ENCODE measurements at places on chromosomes 6 and 20.

DNA sequence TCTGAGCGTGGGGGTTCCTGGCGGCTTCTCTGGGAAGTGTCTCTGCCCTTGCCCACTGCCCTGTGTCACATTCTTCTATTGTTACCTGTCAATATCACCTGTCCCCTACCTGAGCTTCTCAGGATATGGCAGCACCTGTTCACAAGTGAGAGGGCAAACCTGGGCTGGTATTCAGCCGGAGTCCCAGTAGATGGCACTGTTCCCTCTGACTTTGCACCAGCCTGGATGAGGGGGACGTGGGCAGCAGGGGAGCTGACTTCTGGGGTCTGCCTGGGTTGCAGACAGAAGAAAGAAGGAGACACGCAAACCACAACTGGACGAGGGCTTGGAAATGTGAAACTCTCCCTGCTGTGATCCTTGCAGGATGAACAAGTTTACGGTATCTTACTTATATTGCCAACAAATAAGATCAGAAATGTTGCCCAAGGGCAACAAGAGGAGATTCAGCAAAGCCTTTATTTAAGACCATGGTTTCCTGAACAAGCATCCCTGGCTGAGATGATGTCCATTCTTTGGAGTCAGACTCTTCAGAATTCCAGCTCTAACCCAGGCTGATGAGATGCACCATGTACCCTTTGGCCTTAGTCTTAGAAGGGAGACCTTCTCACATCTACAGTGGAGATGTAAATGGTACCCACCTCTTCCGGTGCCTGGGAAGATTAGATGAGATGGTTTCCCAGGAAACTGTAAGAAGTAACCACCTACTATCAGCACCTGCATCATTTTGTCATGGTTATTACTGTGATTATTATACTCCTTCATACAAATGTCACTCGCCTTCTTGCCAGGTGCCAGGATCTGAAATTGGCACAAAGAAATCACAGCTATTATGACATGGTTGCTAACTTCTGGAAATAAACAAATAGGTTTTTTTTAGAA is 400.0 kb upstream of the CDH4 start:
- H3K27ac ChIP-seq: no peak overlapping the region
- no peaks in the 10 kb centered on the region for H3K36me3 ChIP-seq
- H3K4me1 ChIP-seq: no peaks in the 10 kb centered on the region
- H3K27me3 ChIP-seq: no peaks in the 10 kb centered on the region
- DNase-seq: no peak

DNA sequence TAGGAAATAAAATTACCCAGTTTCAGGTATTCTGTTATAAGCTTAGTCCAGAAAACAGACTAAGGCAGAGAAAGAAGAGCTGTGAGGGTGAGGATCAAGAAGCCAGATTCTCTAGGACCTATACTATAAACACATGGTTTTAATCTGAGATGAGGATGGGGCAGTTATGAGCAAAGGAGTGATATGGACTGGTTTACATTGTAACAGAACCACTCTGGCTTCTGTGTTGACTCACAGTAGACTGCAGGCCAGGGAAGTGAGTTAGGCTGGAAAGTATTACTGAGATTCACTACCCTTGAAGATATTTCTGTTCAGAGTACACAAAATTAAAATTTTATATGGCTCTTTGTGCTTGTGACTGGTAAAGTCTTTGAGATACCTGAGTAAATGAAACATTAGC is 3.2 kb upstream of the RWDD1 start:
- DNase-seq: no peak
- no peaks in the 10 kb centered on the region for H3K36me3 ChIP-seq
- H3K4me3 ChIP-seq: no peak overlapping the region
- H3K4me1 ChIP-seq: peaks cover 30% of the 10 kb centered on the region
- H3K27ac ChIP-seq: no peak overlapping the region

DNA sequence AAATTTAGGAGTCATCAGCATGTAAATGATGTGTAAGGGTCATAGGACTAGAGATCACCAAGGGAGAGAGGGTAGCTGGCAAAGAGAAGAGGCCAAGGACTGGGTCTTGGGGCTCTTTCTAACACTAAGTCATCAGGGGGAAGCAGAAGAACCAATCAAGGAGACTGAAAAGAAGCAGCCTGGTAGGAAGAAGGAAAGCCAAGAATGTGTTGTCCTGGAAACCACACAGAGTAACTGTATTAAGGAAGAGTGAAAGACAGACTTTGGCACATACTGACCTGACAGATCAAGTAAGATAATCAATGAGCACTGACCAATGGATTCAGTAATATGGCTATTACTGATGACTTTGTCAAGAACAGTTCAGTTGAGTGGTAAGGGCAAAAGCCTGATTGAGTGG is 42.3 kb upstream of the LAMA4 start:
- no peak for DNase-seq
- H3K27me3 ChIP-seq: no peaks in the 10 kb centered on the region
- H3K4me3 ChIP-seq: no peak overlapping the region
- H3K27ac ChIP-seq: no peak overlapping the region

- no peak for DNase-seq
- no peaks in the 10 kb centered on the region for H3K27me3 ChIP-seq
- no peak overlapping the region for H3K4me3 ChIP-seq
- H3K4me1 ChIP-seq: no peaks in the 10 kb centered on the region
- H3K36me3 ChIP-seq: no peaks in the 10 kb centered on the region
Observed at GRCh38 chr20:17921774-17922173, 46.8 kb downstream of the SNX5 start.

GRCh38 chr20:38023181-38024001 is 9.9 kb downstream of the TTI1 start:
- no peaks in the 10 kb centered on the region for H3K4me1 ChIP-seq
- H3K36me3 ChIP-seq: peaks cover 15% of the 10 kb centered on the region
- DNase-seq: no peak
- no peak overlapping the region for H3K27ac ChIP-seq
